ENCODE measurements at places on chromosomes 2 and 18.

- no peak for DNase-seq
Observed at GRCh38 chr2:102484310-102485061, 11.5 kb downstream of the SLC9A4 start.

DNA sequence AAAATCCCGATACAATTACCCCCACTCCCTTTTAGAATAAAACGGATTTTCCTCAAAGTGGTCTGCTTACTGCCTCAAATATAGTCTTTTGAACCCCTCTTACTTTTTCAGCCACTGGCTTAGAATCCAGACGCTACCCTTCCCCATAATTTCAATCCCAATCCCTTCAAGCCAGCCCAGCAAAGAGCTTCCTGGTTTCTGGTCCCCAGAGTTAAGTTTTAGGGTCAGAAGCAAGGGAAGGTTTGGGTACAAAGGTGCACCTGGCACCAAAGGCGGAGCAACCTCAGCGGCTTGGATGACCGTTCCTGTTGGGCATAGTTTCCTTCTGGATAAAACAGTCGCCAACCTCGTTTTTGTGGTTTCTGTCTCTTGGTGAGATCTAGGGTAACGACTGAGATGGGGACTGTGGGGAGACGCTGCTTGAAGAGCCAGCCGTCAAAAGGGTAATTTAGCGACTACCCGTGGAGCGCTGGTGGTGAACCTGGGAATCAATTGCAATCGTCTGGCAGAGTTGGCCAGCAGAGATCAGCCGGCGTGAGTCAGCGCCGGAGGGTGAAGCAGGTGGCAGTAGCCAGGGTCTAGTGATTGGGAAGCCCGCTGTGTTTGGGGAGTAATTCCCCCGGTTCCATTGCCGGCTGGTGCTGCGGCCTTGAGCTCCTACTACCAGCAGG is 1.6 kb downstream of the FEV start:
- DNase-seq = no peak

- no peak for DNase-seq
Observed at GRCh38 chr2:127893033-127893432, 7.3 kb upstream of the AMMECR1L start.

DNA sequence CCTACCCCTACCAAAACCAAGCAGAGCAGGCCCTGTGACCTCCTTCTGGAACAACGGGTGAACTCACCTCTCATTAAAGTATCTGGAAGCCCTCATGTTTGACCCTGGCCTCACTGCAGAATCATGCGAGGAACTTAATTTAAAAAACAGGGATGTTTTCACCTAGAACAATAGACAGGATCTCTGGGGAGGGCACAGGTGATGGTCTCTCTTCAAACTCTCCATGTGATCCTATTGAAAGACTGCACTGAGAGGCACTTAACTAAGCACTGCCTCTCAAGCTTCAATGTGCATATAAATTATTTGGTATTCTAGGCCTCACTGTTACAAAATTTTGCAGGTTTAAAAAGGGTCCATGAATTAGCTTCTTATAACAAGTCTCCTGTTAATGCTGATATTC is 7.5 kb downstream of the ZNF519 start:
- no peak for DNase-seq

DNA sequence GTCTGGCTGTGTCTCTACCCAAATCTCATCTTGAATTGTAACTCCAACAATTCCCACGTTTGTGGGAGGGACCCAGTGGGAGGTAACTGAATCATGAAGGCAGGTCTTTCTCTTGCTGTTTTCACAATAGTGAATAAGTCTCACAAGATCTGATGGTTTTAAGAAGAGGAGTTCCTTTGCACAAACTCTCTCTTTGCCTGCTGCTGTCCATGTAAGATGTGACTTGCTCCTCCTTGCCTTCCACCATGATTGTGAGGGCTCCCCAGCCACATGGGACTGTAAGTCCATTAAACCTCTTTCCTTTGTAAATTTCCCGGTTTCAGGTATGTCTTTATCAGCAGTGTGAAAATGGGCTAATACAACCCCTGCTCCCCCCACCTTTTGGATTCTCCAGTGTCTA is 23.8 kb downstream of the VWA3B start:
- no peak for DNase-seq

DNA sequence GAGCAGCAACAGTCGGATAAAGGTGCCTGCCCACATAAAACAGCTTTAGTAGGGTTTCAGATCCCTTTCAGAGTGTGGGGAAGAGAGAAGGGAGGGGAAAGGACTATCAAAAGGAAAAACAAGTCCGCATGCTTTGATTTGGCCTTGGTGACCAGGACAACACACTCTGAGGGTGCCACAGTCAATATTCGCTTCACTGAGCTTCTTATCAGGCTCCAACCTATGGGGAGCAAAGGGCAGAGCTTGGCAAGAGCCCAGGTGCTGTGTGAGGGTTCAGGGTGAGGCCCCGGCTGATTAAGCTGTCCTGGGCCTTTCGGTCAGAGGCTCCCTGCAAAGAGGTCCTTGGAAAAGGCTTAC is 237.4 kb upstream of the SMAD2 start:
- DNase-seq = no peak

DNA sequence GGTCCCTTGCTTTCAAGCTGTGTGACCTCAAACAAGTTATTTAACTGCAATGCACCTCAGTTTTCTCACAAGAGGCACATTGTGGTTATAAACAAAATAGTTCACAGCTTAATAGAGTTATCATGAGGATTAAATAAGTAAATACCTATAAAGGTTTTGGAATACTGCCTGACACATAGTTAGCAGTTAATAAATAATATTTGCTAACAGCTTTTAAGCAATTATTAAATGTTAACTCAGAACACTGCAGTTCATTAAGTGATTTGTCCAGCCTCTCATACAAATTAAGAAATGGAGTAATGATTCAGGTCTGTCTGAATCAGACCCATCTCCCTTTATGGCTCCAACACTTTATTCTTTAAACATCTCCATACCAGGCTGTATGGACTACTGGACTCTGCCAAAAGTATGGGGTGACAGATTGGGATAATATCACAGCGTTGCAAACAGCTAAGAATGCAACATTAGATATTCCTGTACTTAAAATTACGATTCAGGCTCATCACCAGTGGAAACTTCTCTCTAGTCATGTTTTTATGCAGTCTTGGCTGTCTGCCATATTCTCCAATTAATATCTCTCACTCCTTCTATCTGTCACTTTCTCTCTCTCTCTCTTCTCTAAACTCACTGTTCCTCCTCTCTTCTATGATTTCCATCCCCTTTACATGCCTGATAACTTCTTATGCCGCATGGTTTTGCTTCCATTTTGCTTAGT is 370.6 kb upstream of the UBE2E3 start:
- no peak for DNase-seq

GRCh38 chr2:21270708-21271122 is 146.9 kb downstream of the TDRD15 start:
- DNase-seq = no peak

GRCh38 chr2:100853909-100854810 is 34.2 kb downstream of the NPAS2 start:
- DNase-seq = no peak

DNA sequence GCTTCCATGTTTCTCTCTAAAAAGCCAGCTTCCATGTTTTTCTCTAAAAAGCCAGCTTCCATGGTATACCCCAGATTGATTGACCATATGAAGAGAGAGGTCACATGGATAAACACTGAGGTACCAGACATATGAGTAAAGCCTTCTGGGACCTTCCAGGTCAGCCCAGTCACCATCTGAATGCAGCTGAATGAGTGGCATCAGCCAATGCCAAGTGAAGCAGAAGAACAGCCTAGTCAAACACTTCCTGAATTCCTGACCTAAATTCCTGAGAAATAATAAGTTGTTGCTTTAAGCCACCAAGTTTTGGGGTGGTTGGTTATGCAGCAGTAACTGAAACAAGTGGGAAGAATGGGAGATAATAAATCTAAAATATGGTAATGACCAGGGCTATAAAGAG is 5.7 kb upstream of the ALS2 start:
- DNase-seq = no peak

All from GM19239 (cell line).